ENCODE measurements at places on chromosomes 1 and 21.
A peak's percentile ranks its signal among the peaks of the same experiment; 100 is the strongest.

DNA sequence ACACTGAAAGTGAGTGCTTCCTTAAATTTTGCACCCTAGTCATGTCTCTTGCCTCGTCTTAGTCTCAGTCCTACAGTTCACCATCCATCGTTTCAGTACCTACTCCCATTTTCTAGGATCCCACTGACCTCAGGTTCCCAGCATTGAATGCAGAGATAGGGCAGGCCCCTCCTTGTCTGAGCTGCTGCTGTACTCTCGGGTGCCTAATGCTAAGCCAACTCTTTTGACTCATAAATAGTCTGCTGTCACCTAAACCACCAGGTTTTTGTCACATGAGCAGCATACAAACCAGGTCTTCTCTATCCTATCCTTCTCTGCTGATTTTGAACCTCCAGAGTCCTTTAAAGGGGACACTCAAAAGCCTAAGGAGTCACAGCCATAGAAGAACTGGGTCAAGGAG is 3.0 kb downstream of the ARHGAP30 start:
- DNase-seq: no peak

DNA sequence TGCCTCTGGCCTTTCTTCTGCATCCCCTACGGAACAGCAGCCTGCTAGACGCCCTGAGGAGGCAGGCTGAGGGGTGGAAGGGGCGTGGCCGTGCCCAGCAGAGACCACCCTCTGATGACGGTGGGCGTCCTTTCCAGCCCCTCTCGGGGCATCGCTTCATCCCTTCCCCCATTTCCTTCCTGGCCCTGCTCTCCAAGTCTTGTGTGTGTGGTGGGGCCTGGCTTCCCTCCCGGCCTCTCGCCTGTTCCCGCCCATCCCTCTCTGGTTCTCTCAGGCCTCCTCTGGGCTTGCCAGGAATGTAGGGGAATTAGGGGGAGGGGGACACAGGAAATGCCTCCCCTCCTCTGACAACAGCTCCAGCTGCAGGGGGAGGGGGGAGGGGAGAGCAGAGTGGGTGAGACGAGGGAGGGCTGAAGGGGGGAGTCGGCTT is 51.1 kb downstream of the SKI start:
- peak; percentile 55 for DNase-seq

- no peak for DNase-seq
These were observed 178.5 kb upstream of the LYPLAL1 start for GRCh38 chr1:218995091-218995665.

DNA sequence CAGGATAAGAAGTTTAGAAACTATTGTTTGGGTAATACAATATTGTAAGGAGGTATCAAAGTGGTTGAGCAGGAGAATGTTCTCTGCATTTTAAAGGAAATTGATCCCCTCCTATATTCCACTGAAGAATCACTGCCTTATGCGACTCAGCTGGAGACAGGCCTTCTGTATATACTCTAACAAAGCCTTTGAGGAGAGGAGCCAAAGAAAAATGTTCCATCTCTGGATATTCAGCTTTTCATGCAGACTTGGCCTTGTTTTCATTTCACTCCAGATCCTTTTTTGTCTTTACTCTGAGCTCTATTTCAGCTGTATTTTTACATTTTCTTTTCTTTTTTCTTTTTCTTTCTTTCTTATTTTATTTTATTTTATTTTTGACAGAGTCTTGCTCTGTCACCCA is 42.1 kb upstream of the S1PR1 start:
- no peak for DNase-seq

Data from GM04503 (cell line).